ENCODE measurements at places on chromosomes 1 and 21.

GRCh38 chr1:161763522-161764098 is 2.5 kb upstream of the ATF6 start:
- peak overlapping the region; percentile 2 for H3K4me3 ChIP-seq
- peaks cover 15% of the 10 kb centered on the region for H3K36me3 ChIP-seq
- H3K4me1 ChIP-seq: peaks cover 52% of the 10 kb centered on the region

- no peak overlapping the region for H3K27ac ChIP-seq
- peaks cover 50% of the 10 kb centered on the region for H3K27me3 ChIP-seq
- no peaks in the 10 kb centered on the region for H3K36me3 ChIP-seq
- H3K4me3 ChIP-seq: no peak overlapping the region
- DNase-seq: no peak
Measured at GRCh38 chr1:204304067-204304466, 55.7 kb downstream of the PLEKHA6 start.

DNA sequence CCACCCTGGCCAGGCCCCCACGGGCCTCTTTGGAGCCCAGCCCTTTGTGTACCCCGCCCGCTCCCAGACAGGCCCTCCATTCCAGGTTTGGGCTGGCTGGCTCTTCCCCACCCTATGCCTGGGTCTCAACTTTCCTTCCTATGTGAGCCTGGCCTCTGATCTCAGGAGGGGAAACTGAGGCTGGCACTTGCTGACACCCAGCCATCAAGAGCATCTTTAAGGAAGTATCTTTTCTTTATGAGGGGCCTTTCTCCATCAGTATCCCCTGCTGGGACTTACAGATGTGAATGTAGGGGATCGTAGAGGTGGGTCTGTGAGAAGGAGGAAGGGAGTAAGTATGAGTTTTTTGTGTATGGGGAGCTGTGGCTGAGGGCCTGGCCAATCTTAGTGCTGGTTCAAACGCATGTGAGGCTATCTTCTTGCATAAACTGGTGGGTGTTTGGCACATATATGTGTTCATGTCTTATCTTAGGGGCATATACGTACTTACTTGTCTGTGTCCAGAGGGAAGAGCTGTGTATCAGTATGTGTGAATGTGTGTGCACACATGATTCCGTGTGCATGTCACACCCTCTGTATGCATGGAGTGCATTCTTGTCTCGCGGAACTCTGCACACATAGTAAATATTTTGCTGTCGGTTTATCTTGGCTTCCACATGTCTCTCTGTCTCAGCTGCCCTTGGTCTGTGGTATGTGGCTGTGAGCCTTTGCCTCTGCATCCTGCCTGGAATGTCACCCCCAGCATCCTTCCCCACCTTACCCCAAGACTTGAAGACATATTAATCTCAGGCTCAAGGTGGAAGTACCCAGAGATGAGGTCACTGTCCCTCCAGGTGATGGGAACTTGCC is 5.4 kb downstream of the NECTIN4 start:
- H3K36me3 ChIP-seq: no peaks in the 10 kb centered on the region
- H3K27me3 ChIP-seq: peaks cover 2% of the 10 kb centered on the region
- H3K27ac ChIP-seq: no peak overlapping the region

DNA sequence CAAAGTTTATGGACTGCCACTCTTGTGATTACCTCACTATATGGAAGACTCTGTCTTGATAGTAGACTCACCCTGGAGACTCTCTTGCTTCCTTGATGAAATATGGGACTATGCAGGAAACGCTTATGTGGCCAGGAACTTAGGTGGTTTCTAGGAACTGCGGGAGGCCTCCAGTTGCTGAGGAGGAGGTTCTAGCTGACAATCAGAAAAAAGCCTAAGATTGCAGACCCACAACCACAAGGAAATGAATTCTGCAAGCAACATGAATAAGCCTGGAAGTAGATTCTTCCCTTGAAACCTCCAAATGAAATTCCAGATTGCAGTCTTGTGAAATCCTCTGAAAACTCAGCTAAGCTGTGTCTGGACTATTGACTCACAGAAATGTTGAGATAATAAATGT is 88.9 kb upstream of the COL11A1 start:
- no peaks in the 10 kb centered on the region for H3K36me3 ChIP-seq
- H3K27ac ChIP-seq: no peak overlapping the region
- no peaks in the 10 kb centered on the region for H3K4me1 ChIP-seq
- no peak for DNase-seq
- no peak overlapping the region for H3K4me3 ChIP-seq
- H3K27me3 ChIP-seq: no peaks in the 10 kb centered on the region

GRCh38 chr1:48233666-48234485 is 11.4 kb downstream of the SLC5A9 start:
- no peaks in the 10 kb centered on the region for H3K27me3 ChIP-seq
- H3K36me3 ChIP-seq: no peaks in the 10 kb centered on the region
- no peak overlapping the region for H3K27ac ChIP-seq
- H3K4me1 ChIP-seq: no peaks in the 10 kb centered on the region

GRCh38 chr1:113353580-113353979 is 36.7 kb upstream of the MAGI3 start:
- no peaks in the 10 kb centered on the region for H3K36me3 ChIP-seq
- H3K27me3 ChIP-seq: peaks cover 14% of the 10 kb centered on the region
- no peak overlapping the region for H3K27ac ChIP-seq
- no peaks in the 10 kb centered on the region for H3K4me1 ChIP-seq
- no peak overlapping the region for H3K4me3 ChIP-seq

GRCh38 chr1:177343445-177343844 is 172.7 kb downstream of the BRINP2 start:
- H3K4me1 ChIP-seq: no peaks in the 10 kb centered on the region
- no peak for DNase-seq
- H3K27me3 ChIP-seq: no peaks in the 10 kb centered on the region
- no peak overlapping the region for H3K4me3 ChIP-seq

GRCh38 chr1:229004066-229004833 is 266.7 kb upstream of the RAB4A start:
- peaks cover 4% of the 10 kb centered on the region for H3K4me1 ChIP-seq
- no peaks in the 10 kb centered on the region for H3K36me3 ChIP-seq
- no peak for DNase-seq

GRCh38 chr1:207823880-207824566 is 72.2 kb downstream of the CD46 start:
- H3K36me3 ChIP-seq: peaks cover 39% of the 10 kb centered on the region
- no peaks in the 10 kb centered on the region for H3K27me3 ChIP-seq
- DNase-seq: peak; percentile 80
- H3K27ac ChIP-seq: peak overlapping the region; percentile 99

- no peak overlapping the region for H3K27ac ChIP-seq
- no peak for DNase-seq
- H3K4me1 ChIP-seq: no peaks in the 10 kb centered on the region
- no peak overlapping the region for H3K4me3 ChIP-seq
- H3K36me3 ChIP-seq: peaks cover 2% of the 10 kb centered on the region
Measured at GRCh38 chr1:22470227-22470626, 18.6 kb downstream of the ZBTB40 start.

DNA sequence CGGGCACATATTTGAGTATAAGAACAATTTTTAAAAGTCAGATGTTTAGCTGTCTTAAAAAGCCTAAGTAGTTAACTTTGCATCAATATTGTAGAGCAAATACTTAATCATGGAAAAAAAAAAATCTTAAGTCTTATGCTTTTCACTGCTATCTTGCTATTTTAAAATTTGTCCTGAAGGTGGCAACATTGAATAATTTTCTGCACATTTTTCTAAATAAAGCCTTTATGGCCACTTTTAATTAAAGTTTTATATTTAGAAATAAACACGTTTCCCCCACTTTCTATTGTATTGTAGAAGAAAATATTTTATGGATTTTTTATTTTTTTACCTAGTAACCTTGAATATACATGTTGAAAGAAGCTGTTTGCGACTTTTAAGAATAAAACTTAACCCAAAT is 198.8 kb downstream of the AMY1C start:
- H3K27me3 ChIP-seq: no peaks in the 10 kb centered on the region
- no peak for DNase-seq
- no peak overlapping the region for H3K4me3 ChIP-seq
- H3K27ac ChIP-seq: no peak overlapping the region
- no peaks in the 10 kb centered on the region for H3K4me1 ChIP-seq

All from activated CD4-positive, alpha-beta memory T cell treated with anti-CD3 and anti-CD28 coated beads, Interleukin-2, amount 10 ng/mL, durations not matched to agents 7 days and 5 days (primary cell).